ENCODE measurements at places on chromosomes 6 and 20.
A peak's percentile ranks its signal among the peaks of the same experiment; 100 is the strongest.

DNA sequence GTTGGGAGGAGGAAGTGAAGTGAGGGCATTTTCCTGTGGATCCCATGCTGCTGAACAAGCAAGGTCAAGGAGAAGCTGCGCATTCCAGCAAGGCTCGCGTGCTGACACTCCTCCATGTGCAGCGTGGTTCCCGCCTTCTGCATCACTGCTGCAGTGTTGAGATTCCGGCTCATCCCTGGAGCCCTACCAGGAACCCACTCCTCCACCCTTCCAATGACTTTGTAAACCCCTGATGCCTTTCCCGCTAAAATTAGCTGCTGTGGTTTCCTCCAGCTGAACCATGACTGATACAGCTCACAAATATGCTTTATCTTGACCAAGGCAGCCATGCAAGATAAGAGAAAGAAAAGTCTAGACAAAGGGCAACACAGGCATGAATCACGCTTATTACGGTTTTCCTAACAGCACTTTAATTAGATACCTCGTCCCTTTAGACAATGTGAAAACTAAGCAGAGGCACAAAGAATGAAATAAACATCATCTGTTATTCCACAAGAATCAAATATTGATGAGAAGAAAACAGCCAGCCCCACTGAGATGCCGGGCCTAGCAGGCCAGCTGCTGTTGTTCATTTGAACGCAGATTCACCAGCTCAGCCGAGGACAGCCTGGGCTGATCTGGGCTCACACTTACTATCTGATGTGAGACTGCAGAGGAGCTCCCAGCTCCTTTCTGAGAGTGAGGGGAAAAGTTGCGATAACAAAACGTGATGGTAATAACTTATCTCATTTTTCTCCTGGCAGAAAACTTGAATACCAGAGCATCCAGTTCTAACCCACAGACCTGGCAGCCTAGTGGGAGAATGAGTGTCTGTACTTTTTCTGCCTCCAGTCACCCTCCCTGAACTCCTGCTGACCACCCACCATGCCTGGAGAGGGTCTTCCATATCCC lies 14.2 kb upstream of the BNIP5 start:
- peak; percentile 85 for DNase-seq

DNA sequence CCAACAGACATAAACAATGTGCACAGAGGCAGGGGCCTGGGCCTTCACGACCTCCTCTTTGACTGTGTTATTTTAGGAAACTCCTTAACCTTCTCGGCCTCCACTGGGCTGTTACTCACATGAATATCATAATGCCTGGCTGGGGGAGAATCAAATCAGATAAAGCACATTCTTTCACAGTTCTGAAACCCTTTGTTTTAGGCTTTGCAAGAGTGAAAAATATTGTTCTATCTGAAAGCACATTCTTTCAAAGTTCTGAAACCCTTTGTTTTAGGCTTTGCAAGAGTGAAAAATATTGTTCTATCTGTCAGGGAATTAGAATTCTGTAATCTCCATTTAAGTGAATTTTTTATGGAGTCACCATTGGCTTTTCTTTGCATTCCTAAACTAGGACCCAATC lies 50.7 kb upstream of the SYNDIG1 start:
- DNase-seq = no peak

DNA sequence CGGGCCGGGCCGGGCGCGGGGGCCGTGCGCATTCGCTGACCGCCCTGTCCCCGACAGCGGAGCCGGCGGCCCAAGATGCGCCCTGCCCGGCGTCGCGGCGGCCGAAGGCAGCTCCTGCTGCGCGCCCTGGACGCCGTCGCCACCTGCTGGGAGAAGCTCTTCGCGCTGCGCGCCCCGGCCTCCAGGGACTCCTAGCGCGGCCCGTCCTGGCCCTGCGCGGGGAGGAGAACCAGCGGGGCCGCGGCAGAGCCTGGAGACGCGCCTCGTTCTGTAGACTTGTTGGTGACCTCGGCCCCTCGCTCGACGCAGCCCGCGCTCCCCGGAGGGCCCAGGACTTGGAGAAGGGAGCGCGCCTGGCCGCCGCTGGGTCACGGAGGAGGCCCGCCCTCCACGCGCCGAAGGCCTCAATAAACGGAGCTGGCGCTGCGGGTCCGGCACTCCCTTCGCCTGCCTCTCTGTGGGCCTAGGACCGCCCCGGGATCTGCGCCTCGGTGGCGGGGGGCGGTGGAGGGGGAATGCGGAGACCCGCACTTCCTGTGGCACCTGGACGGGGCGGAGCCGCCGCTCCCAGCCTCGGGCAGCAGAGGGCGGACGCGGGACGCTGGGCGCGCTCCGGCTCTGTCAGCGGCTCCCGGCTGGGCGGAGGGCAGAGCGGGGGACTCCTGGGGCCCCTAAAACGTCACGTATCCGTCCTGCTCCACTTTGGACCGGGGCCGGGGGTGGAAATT lies 2.7 kb downstream of the C20orf204 start:
- peak; percentile 37 for DNase-seq

DNA sequence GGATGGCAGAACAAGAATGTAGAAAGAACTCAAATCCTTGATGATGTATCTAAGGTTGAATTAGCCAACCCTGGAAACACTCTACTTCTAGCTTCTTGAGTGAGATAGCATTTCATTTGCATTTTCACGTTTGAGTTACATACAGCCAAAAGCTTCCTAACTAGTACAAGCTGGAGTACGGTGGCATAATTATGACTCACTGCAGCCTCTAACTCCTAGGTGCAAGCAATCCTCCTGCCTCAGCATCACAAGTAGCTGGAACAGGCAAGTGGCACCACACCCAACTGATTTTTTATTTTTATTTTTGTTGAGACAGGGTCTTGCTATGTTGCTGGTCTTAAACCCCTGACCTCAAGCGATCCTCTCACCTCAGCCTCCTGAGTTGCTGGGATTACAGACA lies 36.5 kb upstream of the STK35 start:
- DNase-seq = no peak

DNA sequence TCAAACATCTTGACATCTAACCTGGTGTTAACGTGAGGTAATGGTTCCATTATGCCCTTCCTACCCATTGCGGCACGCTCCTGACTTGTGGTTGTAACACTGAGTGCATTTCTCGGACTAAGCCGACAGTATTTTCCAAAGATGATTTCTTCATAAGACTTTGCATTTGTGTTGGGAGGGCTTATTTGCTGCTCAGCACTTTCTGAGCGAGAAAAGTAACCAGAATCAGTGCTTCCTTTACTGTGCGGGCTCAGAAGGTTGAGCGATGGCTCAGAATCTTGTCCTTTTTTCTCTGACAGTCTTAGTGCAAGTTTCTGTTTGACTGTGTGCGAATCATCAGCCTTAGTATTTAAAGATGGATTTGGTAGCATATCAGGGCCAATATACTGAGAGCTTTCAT lies 171.7 kb downstream of the HIVEP2 start:
- no peak for DNase-seq

GRCh38 chr20:17635332-17636244 lies 46.5 kb downstream of the RRBP1 start:
- no peak for DNase-seq

GRCh38 chr20:53195876-53196610 lies 223.9 kb downstream of the TSHZ2 start:
- DNase-seq = peak; percentile 69

- DNase-seq = no peak
Measured at GRCh38 chr20:57558614-57559288, 2.2 kb upstream of the PCK1 start.

DNA sequence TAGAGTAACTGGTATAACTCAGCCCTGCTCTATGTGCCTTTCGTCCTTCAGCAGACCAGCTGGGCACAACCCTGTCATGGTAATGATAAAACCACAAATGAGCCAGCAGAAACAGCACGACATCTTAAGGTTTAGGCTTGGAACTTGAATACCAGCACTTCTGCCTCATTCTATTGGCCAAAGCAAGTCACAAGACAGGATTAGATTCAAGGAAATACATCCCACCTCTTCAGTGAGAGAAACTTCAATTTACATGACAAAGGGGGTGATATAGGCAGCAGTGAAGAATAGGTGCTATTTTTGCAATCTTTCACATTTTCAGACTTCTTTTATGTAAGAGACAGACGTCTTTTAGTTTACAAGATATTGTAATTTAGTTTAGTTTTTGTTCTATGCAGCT lies 69.8 kb upstream of the SLC35F1 start:
- no peak for DNase-seq

DNA sequence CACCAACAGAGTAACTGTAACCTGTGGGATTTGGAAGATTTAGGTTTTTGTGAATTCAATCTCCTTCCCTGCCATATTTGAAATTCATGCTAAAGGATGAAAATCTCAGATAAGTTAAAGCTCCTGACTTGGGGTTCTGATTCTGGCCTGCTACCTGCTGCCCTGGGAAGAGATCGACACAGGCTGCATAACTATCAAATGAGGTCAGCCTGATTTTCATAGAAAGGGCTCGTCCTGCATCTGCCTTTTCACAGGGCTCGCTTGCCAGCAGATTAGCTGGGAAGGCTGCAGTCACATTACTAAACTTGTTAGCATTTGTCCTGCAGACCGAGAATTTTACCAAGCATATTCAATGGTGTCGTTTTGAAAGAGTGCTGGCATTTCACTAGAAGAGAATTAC lies 14.6 kb downstream of the GCLC start:
- DNase-seq = peak; percentile 30

GRCh38 chr20:17952692-17953684 lies 15.6 kb downstream of the SNX5 start:
- DNase-seq = no peak

DNA sequence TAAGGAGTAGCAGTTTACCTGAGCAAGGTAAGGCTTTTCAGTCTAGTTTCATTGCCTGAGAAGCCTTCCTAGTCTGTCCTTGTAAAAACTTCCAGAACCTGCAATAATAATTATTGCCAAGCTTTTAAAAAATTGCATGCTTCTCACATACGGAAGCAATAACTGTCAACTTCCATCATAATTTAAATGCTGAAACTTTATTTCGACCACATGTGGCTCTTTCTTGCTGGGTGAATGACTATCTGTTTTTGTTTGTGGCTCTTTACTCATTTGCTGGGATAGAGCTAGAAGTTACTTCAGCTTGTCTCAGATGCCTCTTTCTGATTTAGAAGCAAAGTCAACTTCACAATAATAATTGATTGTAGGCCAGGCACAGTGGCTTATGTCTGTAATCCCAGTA lies 95.9 kb upstream of the COL21A1 start:
- DNase-seq = peak; percentile 76

DNA sequence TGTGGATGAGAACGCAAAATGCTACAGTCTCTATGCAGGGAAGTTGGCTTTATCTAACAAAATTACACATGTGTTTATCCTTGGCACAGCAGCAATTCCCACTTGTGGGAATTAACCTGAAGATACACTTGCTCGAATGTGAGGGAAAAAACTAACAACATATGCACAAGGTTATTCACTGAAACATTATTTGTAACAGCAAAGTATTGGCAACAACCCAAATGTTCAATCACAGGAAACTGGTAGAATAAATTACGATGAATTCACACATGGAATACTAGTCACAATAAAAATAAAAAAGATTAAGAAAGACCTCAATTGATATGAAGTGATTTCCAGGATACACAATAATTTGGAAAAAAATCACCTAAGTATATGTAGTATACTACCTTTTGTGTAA lies 68.1 kb upstream of the OGFRL1 start:
- DNase-seq = no peak

- peak; percentile 84 for DNase-seq
Measured at GRCh38 chr20:10469599-10469998, 34.5 kb downstream of the SLX4IP start.

DNA sequence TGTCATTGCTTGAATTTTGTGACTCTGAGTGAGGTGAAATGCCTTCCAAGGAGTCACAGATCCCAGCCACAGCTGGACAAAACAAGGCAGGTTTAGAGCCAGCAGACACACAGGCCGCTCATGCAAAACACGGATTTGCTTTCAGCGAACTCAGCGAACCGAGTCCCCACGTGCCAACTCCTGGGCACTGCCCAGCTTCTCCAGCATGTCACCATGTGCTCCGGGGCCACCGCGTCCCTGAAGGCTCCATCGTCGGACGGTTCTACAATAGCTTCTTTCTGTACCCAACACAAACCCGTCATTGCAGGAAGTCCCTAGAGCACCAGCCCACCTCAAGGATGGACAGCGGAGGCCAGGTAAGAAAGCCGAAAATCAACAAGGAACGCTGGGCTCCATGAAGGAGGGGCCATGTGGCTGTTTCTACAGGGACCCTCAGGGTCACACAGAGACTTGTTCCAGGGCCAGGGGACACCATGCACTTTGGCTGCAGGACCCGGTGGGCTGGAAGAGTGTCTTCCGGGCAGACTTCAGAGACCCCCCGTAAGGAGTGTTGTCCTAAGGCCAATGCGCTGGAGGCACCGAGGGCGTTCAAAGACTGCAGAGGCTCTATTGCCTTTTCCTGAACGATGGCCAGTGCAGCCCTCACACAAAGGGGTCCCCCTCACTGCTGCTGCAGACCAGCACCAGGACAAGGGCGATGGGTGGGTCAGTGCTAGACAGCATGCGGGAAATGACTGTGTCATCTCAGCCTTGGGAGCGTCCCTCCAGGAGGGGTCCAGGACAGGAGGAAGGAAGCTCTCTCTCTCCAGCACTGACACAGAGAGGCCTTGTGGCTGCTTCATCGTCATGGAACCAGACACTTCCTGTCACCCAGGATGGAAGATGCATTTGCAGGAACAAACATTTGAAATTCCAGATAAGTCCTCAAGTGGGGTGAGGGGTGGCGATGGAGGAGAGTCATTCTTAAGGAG lies 19.8 kb downstream of the DACT2 start:
- DNase-seq = no peak

DNA sequence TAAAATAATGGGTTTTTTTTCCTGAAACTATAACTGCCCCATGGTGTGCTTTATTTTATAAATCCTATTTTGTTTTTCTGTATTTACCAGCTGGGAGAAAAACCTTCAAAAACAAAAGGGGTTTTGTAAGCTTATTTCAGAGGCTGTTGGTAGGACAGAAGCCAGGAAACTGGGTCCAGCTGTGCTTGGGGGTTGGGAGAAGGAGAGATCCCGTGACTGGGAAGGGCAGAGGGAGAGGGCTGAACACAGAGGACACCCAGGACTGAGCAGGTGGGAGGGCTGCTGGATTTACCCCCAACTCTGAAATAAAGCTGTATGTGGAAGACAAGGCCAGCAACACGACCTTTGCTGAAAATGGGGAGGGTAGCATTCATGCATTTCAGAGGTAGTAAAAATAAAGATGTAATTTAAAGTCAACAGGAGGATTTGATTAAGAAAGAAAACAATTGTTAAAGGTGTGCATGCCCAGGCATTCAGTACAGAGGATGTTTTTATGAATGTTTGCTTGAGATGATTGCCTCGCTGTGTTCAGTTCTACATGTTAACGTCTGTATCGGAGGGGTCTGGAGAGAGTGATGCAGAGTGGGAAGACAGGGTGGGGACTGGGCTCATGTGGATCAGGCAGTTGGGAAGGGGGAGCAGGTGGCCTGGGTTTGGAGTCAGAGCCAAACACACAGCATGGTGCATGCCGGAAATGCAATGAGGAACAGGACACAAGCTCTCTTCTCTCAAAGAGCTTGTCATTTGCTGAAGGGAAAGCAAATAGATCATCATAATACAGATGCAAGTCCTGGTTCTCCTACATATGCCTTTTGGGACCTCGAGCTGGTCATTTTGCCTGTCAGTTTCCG lies 21.4 kb downstream of the ARFGEF3 start:
- no peak for DNase-seq

All from fibroblast of skin of right quadriceps (primary cell).